ENCODE measurements at places on chromosomes 3 and 15. TPM values are rescaled to one million over a fixed set of nuclear protein-coding genes. Genes with fewer than 3 reads are reported as not detected.

GRCh38 chr3:20743553-20744321 lies 557.7 kb upstream of the SGO1 start:
- no peak for DNase-seq

- DNase-seq = no peak
Observed at GRCh38 chr15:74858369-74858740, 14.8 kb downstream of the SCAMP2 start.

DNA sequence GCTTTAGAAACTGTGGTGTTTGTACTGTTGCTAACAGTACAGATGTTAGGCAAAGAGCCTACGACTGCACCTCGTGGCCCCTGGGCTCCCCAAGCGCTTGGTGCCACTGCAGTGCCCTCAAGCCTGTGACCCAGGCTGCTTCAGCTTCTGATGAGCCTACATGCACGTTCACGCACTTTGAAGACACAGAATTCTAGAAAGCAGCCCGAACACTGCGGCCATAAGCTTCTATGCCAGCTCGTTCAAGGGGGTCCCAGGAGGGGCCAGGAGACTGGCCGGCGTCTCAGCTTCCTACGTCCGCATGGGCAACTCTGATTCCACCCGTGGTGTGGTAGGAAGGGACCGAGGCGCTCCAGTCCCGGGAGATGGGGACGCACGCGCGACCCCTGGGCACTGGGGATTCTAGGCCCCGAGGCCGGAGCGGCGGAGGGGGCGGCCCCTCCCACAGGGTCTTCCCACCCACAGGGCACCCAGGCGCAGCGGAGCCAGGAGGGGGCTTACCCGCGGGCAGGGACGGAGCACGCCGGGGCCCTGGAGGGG lies 653 bp downstream of the MYO5C start:
- peak; percentile 14 for DNase-seq

DNA sequence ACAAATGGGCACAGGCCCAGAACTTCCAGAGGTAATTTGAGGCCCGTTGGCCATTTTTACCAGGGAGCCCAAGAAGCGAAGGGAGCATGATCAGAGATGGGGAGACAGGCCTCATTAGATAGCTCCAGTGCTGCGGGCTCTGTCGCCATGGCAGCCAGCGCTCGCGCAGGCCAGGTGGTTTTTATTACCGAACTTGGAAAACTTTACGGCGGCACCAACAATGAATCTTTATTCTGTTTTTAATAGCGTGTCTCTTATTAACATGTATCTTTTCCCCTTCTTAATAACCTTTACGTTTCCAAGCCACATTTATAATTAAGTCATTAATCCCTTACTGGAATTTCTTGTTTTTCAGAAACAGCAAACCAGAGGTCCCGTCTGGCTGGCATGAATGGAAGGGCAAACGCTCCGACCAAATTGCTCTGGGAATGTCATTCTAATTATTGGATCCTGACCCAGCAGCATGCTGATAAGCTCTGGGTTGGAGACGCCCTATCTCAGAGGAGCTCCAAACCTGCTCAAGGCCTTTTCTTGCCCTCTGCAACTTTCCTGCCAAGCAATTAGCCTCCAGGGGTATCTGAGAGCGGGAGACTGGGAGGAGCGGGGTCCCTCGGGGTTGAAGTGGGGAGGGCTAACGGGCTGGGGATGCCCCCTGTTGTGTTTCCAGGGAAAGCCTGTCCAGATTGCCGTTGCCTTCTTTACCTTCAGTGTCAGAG lies 256.4 kb downstream of the TLE3 start:
- no peak for DNase-seq

- DNase-seq = no peak
Observed at GRCh38 chr3:16769525-16769924, 115.2 kb upstream of the PLCL2 start.

- no peak for DNase-seq
Observed at GRCh38 chr15:74380361-74381189, 13.1 kb upstream of the CYP11A1 start.

GRCh38 chr3:63563572-63563971 lies 88.9 kb upstream of the SNTN start:
- DNase-seq = no peak

DNA sequence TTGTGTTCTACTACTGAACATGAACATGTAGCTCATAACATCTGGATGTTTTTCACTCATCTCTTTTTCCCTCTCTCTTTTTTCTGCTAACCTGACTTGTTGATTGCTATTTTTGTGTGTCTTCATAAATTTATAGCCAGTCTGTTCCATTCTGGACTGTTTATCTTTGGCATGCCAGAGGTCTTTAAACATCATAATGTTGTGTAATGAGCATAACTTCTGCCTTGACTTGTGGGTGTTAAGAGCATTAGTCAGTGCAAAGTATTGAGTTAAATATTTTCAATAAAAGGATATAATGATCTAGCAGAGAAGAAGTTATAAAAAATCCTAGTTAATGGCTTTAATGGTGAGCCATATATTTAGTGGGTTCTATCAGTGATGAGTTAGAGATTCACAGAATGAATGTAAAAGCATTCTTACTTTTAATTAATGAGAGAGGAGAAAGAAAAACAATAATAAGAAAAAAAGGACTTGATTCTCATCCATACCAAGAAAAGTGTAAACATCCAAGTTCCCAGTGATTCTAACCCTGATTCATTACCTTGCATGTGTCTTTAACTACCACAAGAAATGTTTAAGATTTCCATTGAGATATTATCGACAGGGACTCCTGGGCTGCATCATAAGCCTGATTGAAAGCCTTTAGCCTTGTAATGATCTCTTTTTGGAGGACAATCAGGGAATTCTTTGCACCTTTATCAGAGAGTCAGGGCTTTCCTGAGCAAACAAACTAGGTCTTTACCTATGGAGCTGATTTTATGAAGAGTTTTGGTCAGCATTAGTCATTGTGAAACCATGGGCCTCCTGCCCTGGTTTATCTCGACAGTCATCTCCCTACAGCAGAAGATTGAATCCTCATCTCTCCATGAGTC lies 22.9 kb downstream of the MITF start:
- no peak for DNase-seq

GRCh38 chr3:12452361-12453330 lies 31.6 kb upstream of the TSEN2 start:
- no peak for DNase-seq

- no peak for DNase-seq
Observed at GRCh38 chr3:50294492-50295403, 2.5 kb upstream of the IFRD2 start.

- no peak for DNase-seq
Observed at GRCh38 chr3:119647843-119648575, 12.4 kb downstream of the POPDC2 start.

DNA sequence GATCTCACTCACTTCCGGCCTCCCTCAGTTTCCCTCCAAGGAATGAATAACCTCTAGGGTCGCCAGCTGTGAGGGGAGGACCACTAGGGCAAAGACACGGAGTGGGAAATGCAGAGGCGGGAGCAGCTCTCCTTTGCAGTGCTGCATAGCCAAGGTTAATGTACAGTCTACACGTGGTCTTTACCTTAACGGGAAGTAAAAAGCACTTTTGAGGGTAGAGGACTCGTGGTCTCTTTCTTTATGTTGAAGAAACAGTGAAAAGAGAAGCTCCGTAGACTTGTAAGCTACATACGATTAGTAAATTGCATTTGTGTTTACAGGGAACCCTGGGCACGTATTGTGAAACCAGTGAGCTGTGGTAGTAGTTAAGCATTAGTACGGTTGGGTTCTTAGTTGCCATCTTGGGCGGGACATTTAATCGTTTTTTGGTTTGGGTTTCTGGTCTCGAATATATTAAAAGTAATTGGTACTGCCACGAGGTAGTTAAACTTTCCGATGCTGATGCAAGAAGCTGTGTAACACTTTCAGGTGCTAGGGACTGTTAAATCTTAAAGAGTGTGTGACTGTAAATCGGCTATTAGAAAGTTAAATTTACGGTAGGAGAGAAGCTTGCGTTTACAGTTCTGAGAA lies 828 bp downstream of the U2SURP start:
- DNase-seq = peak; percentile 2

- no peak for DNase-seq
Observed at GRCh38 chr15:43249236-43249635, 17.5 kb downstream of the TGM5 start.

DNA sequence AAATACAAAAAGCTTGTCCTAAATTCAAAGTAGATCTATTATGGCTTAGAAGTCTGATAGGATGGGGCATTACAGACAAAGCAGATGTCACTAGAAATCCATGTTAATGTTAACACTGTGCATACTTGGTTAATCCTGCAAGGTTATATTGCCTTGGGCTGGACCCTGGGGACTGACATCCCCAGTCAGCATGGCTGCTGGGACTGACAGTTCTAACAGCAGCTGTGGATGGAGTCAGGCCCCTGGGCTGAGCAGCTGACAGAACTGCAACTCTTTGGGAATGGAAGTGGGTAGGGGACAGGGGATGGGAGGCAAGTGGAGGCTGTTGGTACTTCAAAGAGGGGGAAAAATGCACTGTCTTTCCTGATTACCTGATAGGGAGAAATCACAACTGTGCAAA lies 7.5 kb downstream of the P2RY1 start:
- DNase-seq = no peak

GRCh38 chr3:155785662-155786295 lies 20.3 kb downstream of the C3orf33 start:
- DNase-seq = no peak

- DNase-seq = no peak
Observed at GRCh38 chr3:153357436-153357835, 195.4 kb downstream of the RAP2B start.

DNA sequence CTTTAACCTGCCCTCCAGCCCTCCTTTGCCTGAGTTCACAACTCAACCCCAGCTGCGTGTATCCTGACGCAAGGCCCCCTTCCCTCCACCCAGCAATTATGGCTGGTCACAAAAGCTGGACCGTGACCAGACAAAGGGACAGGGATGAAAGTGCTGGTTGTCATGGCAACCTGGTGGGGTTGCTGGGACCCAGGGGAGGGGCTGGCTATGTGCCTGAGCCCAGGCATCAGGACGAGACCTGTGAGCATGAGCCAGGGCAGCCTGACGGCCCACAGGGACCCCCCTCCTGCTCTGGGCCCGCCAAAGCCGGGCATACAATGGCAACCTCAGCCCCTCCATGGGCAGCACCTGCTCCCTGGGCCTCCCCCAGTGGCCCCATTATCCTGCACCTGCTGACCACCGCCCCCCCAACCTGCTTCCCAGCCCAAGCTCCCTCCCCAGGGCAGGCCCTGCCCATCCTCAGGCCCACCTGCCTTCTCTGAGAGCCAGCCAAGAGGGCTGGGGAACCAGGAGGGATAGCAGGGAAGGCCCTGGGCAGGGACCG lies 4.5 kb upstream of the DNAH1 start:
- DNase-seq = no peak

GRCh38 chr3:106946866-106947265 lies 430.4 kb upstream of the CCDC54 start:
- no peak for DNase-seq

DNA sequence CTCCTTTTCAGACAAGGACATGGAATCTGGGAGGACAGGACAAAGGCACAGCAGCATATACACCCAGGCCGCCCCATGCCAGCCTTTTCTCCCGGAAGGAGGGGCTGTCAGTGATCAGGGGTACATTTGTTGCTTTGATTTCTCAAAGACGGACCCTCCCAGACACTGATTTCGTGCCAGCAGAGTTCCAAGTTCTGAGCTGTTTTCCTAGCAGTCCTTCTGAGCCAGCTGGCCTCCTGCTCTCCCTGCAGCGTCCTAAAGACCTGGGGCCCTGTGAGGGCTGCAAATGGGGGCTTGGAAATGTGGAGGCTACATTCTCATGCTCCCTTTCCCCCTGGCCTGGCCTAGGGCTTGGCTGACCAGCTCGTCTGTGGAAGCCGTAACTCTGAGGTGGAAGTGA lies 22.3 kb downstream of the CTSH start:
- no peak for DNase-seq

CFAP100 gene
- not detected for total RNA-seq

FRMD5 gene
- total RNA-seq = 1.5 TPM

STXBP5L gene
- not detected for total RNA-seq

WNT5A gene
- 5.8 TPM for total RNA-seq

ADAMTS17 gene
- under 0.01 TPM for total RNA-seq

All from dermis microvascular lymphatic vessel endothelial cell (primary cell).